ENCODE measurements at places on chromosomes 1 and 21.

DNA sequence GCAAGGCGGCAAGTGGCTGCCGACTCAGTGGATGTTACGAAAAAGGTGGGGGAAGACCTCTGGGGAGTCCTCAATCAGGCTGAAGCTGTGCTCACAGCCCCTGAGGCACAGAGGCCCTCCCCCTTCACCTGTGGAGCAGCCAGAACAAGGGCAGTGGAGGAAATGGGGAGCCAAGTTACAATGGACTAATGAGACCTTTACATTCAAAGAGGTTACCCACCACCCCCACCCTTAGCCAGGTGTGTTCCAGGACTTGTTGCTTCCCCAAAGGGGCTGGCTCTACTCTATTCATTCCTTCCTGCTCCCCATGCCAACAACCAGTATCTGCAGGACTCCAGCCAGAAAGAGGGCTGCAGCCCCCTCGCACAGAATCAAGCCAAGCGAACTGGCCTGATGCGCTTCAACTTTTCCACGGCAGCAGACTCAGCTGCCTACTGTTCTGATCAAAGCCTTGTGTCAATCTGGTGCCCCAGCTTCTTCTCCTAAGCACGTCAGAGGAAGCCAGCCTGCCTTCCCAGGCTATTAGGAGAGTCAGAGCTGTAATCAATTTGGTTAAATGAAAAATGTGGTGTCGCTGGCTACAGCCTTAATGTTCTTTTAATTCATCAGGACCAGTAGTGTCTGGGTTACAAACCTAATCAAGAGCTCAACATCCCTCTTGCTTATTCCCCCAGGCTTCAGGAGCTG lies 1.8 kb upstream of the SYT2 start:
- DNase-seq: no peak

GRCh38 chr1:200624679-200625335 lies 4.3 kb upstream of the KIF14 start:
- no peak for DNase-seq

DNA sequence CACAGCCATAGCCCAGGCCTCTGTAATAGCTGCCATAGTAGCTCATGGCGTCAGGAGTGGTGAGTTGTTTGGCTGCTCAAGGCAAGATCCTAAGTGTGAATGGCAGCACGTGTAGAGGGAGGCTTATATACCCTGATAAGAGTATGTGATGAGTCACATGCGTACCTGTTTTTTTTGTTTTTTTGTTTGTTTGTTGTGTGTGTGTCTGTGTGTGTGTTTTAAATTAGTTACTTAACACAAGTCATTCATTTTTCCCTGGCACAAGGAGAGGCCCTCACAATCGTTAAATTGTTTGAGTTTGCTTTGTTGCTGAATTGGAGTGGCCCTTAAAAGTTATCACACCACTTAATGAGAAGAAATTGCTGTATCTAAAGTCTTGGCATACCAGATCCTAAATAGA lies at the start of gene KRTAP19-4:
Gene KRTAP19-4 (minus strand): TSS at position 101 of the 400 bp plus-strand sequence. CDS start 55 bp downstream, at position 46.
- no peak for DNase-seq

DNA sequence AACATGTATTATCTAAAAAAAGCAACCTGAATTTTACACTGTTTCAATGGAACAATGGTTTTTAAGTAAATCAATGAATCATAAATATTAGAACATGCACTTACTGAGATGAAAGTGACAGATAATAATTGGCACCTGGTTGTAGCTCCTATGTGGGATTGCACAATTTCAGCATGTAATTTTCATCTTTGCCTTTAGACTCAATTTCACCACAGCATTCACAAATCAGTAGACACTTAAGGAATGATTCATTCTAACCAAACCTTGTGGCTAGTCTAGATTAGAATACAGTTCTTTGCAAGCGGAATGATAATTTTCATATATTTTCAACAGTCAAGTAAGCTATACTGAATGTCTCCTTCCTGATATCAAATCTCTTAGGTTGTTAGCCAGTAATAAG lies 853.4 kb downstream of the KCNT2 start:
- no peak for DNase-seq

GRCh38 chr1:162774007-162774406 lies 16.5 kb upstream of the HSD17B7 start:
- DNase-seq: no peak

DNA sequence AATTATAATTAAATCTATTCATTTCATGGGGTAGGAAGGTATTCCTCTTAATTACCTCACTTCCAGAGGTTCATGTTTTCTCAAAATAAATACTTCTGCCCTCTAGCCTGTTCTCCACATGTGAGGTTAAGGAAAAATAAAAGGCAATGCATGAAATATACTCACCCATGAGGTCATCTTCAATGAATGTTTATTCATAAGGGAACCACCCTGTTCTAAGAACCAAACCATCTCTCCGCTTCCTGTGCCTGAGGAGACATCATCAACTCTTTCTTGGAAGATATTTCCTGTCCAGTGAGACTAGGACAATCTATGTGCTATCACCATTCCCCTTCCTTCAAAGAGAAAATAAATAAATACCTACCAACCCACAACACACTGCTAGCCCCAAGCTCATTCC lies 513.7 kb upstream of the PLXNA2 start:
- DNase-seq: no peak

DNA sequence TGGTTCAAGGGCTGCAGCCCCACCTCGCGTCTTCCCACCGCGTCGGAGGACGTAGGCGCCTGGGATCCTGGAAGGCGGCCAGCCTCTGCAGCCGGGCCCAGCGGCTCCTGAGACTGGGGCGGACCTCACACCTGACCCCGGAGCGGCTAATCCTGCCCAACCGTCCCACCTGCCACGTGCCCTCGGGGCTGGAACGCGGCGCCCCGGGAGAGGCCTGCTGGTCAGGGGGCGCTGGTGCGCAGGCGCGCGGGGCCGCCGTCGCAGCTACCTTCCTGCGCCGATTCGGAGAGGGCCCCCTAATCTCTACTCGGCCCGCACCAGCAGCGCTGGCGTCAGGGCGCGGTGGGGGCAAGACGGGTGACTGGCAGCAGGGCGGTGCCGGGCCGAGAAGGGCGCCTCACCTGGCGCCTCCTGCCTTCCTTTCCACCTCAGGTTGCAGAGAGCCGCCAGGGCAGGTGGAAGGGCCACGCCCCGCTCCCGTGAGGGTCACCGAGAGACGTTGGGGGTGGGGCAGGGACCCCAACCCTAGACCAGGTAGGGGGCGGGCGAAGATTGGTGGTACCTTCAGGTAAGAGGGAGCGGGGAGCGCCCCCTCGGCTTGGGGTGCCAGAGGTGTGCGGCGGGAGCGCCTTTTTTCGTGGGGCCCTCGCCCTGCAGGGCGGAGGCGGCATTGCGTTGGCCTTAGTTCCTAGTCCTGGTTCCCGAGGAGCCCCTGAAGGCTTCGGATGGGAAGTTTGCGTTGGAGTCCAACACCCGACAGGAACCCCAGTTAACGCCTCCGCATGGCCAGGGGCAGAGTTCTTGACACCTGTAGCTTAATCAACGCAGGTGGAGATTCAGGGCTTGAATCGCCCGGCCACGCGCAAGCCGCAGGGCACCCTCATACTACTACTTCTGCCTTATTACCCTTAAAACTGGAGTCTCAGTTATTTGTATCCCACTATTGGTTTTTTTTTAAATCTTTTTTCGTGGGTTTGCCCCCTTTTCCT lies at the start of gene TDRD5:
Gene TDRD5 (plus strand): TSS at position 241 of the 989 bp plus-strand sequence. CDS start 784 bp downstream, outside the sequence.
- no peak for DNase-seq
